Adipocyte (in vitro differentiated cells): ENCODE measurements at places on chromosomes 2 and 18.

DNA sequence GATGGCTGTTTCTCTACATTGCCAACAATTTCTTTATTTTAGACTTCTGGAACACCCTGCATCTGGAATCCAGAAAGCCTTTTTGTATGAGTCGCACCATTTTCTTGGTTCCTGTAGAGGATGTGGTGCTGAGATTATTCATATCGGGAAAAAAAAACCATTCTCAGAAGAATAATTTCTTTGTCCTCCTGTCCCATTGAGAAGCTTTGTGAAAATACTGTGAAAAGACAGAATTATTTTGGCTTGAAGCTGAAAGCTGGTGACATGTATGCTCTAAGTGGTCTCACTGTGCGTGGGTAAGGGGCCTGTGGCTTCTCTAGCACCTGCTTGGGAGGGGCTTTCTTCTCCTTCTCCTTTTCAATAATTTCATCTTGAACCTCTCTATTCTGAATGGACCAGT is 138.4 kb downstream of the FAM210A start:
- no peak for DNase-seq

DNA sequence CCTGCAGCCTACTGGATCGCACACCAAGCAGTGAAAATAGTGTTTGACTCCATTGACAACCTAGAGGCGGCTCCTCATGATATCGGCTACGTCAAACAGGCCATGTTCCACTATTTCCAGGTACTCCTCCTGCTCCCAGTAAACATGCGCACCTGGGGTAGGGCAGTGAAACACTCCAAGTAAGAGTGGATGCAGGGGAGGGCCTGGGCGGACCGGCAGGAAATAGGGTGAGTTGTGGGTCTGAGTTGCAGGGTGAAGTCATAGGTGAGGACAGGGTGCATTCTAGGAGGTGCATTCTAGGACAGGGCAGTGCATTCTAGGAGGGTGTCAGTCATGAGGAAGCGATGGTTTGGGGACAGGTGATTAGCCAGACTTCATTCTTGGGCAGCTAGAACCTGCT is 5.0 kb downstream of the NAGK start:
- no peak for DNase-seq

- peak; percentile 94 for DNase-seq
Measured at GRCh38 chr2:37326285-37326684, 1.7 kb upstream of the PRKD3 start.

- DNase-seq = peak; percentile 43
Measured at GRCh38 chr2:174350018-174350417, 15.3 kb downstream of the SP9 start.

DNA sequence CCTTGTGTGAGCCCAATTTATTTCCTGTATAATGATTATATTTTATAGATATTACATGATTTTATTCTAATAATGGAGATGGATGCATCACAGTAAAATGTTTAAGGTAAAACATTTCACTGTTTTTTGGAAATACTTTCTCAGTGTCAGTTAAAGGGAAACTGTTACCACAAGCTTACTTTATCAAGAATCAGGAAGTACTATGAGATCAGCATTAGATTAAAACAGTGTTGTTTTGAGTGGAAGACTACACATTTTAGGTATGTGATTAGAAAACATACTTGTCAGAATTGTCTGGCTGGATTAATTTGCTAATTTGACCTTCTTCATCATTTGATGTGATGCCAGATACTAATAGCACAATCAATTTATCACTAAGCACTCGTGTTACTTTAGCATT is at the start of gene HRH4:
Gene HRH4 (plus strand): TSS at position 250 of the 400 bp plus-strand sequence. CDS start 92 bp downstream, at position 342.
- no peak for DNase-seq

GRCh38 chr18:10521566-10521965 is 4.3 kb upstream of the NAPG start:
- DNase-seq = no peak

GRCh38 chr2:121608367-121608766 is 40.9 kb downstream of the CLASP1 start:
- no peak for DNase-seq
